GM23248 (cell line): ENCODE measurements at places on chromosomes 7 and 10.
A peak's percentile ranks its signal among the peaks of the same experiment; 100 is the strongest.

- DNase-seq = no peak
Observed at GRCh38 chr10:121049489-121049888, 198.3 kb downstream of the WDR11 start.

GRCh38 chr7:68629-69028, 123.7 kb upstream of the FAM20C start:
- peak; percentile 70 for DNase-seq

DNA sequence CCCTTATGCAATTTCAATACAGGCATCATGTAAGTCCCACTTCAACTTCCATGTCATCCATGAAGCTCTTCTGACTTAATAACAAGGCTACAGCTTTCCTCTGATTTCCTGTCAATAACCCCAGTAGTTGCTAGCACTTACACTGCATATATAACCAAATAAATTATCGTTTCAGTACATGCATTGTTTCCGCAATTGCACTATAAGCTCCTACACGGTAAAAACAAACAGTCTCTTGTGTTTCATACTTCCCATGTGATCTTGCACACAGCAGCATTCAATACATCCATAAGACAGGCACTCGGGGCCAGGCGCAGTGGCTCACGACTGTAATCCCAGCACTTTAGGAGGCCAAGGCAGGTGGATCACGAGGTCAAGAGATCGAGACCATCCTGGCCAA, 41.4 kb downstream of the FBXW4 start:
- no peak for DNase-seq

DNA sequence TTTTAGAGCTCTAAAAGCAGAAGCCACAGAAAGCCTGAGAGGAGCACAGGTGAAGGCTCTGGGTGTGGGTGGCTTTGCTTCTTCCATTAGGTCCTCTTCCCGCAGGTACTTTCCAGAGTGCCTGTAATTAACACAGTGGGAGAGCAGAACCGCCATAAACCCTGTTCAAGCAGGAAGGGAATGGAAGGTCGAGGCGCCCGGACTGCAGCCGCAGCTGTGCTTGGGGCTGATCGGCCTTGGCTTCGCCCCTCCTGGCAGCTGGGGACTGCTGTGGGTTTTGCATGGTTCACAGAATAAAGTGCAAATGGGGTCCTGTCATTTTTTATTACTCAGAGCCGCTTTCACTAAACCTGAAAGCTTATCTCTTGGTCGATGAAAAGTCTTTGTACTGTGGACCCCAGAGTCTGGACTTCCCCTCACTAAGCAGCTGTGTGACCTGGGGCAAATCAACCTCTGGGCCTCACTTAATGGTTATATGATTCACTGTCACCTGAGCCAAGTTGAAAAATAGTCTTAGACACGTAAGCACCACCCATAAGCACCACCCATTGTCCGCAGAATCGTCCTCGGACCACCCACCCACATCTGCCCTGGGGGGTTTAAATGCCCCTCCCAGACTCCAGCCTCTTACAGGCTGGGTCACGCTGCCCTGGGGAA, 100.9 kb downstream of the XRCC2 start:
- no peak for DNase-seq

- DNase-seq = peak; percentile 46
Observed at GRCh38 chr10:71621231-71622153, 98.1 kb downstream of the C10orf105 start.

DNA sequence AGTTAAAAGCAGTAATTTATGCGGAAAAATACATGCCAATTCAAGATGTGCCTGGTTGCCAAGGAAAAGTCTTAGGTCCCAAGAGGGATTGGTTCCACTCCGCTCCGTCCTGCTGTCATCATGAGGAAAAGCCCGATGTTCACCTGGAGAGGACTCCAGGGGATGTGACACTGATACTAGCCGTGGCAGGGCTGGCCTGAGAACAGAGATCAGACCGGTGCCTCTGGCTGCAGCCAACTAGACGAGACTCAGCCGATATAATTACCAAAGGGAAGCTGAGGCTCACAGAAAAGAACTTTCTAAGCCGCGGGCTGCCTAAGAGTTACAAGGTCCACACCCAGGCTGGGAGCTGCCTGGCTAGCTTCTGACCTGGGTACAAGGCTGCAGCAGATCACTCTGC, 81.3 kb upstream of the UNC5B start:
- DNase-seq = no peak

DNA sequence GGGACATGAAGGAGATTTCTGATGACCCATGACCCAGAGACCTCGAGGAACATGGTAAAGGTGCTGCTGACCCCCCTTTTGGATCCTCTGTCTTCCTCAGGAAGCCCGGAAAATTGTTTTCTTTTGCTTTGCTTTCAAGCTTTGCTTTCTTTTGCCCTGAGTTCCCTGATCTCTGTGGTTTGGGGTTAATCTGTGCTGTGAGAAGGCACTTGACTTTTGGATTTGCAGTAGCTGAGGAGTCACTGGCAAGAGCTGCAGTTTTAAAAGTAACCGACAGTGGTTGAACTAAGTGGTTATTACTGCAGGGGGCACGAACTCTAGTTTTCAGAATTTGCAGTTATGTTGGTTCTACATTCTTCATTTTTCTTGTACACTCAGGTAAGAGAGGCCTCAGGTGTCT, 53.0 kb downstream of the PDZD8 start:
- no peak for DNase-seq

- no peak for DNase-seq
Observed at GRCh38 chr10:86292462-86293395, 73.9 kb downstream of the GRID1 start.

- DNase-seq = no peak
Observed at GRCh38 chr7:139560678-139561077, 37.2 kb downstream of the CLEC2L start.

DNA sequence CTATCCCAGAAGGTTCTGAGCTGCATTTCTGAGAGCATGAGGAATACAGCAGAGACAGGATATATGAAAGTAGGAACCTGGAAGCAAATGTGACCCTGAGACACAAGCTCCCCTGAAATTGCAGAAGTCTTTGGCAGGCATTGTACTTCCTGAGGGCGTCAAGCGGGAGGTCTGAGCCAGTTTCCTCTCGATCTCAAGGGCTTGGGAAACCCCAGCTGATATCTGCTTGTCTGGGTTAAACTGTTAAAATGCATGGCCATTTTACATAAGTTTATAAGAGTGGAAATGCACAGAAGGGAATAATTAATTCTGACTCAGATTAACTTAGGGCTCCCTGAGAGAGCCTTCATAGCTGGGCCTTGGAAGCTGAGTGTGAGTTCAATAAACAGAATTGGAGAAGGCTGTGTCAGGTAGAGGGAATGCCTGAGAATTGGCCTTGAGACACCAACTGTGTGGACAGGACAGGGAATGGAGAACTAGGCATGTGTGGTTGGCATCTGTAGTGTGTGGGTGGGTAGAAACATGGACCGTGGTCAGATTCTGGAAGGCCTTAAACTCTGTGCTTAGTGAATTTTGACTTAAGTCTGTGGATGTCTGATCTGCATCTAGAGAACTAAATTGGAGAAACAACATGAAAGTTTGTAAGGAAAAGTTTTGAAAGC, 53.3 kb downstream of the WIPF3 start:
- DNase-seq = peak; percentile 30

DNA sequence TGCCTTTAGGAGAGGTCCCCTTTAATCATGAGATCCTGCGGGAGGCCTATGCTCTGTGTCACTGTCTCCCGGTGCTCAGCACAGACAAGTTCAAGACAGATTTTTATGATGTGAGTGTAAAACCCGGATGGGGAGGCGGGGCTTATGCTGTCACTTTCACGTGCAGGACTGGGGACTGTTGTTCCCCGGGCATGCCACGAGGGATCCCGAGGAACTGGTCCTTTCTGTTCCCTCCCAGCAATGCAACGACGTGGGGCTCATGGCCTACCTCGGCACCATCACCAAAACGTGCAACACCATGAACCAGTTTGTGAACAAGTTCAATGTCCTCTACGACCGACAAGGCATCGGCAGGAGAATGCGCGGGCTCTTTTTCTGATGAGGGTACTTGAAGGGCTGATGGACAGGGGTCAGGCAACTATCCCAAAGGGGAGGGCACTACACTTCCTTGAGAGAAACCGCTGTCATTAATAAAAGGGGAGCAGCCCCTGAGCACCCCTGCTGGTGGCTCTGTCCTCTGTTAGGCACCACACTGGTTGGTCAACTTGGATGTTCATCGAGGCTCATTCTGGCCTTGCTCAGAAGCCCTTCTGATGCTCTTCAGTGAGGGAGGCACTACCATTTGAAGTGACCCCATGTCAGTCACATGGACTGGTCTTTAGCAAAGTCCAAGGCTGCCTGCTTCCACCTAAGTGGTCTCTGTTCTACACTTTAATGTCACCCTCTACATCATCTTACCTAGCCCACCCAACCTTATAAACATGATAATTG, 2.8 kb downstream of the COPS6 start:
- DNase-seq = peak; percentile 47

DNA sequence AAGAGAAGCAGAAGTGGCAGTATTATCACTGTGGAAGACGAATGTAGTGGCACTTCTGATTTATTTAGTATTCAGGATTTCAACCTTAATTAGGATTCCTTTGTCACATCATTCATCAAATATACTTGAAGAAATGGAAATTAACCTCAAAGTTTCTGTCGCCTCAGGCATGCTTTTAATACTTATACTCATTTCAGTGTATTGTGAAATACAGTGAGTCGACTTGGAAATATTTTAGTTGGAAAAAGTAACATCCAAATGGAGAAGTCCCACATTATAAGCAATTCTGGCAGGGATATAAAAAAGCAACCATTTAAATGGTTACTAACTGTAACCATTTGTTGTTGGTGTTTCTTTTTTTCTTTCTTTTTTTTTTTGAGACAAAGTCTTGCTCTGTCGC, 648.8 kb downstream of the ARL4A start:
- peak; percentile 72 for DNase-seq

- DNase-seq = no peak
Observed at GRCh38 chr7:25495342-25496250, 267.3 kb upstream of the NPVF start.

DNA sequence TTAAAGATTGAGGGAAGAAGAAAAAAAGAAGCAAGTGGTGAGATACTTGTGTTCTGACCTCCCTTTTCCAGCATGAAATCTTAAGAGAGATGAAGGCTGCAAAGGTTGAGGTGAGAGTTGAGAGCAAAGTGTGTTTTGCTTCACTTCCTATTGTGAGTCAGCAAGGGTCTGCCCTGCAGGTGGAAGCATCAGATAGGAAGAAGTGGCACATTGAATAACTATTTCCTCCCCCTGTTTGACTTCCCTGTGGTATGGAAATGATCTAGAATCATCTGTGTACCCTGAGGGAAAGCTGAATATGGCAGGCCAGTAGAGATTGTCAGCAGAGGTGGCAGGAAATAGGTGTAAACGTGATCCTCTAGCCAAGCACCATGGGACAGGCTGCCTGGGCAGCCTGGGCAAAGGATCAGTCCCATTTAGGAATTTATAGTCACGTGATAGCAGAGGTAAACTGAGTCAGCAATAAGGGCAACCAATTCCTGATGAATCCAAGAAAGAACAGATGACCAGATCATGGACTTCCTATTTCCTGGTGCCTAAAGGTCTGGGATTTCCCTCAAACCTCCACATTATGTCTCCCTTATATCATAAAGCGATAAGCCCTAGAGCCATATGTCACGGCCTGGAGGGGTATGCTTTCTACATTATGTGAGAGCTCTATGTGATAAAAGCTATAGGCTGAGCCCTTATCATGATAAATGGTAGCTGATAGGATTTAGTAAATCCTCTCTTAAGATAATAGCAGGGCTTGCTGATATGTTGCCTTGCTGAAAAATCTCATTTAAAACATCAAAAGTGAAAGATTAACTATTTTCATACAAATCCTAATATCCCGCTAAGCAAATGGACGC, 287.0 kb downstream of the MDFIC start:
- no peak for DNase-seq

GRCh38 chr7:12719141-12719919, 31.9 kb downstream of the ARL4A start:
- DNase-seq = peak; percentile 82

DNA sequence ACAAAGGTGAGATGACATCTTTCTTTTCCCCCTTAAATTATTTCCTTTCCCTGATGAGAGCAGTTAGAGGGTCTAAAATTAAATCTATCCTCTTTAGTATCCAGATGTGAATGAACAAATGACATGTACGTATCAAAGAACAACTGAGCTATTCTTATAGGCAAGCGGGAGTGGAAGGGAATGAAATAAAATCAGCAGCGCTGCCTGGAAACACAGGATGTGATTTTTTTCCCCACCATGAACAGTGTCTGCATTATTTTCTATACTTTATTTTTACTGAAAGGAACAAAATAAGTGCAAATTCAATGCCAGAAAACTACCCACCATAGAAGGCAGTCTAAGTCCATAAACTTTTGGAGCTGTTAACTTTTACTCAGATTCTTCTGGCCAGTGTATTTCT, 40.6 kb downstream of the SLC26A4 start:
- no peak for DNase-seq

- DNase-seq = no peak
Observed at GRCh38 chr10:103736763-103737162, 118.6 kb downstream of the SH3PXD2A start.

DNA sequence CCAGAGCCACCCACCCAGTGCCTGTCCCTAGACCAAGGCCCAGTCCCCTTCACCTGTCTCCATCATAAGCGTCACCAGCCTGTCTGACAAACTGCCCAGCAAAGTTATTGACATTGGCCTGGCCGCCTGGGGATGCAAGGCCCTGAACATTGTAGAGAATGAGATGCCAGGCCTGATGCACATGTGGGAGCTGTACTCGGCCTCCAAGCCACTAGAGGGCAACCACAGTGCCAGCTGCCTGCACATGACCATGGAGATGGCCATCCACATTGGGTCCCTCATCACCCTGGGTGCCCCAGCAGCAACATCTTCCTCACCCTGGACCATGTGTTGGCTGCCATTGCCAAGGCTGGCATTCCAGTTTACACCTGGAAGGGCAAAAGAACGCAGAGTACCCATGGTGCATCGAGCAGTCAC, 63.7 kb upstream of the ANTXRL start:
- no peak for DNase-seq

GRCh38 chr7:64687249-64687648, 21.3 kb downstream of the ZNF107 start:
- no peak for DNase-seq

- no peak for DNase-seq
Observed at GRCh38 chr10:98431016-98431415, 15.7 kb downstream of the HPS1 start.

- DNase-seq = no peak
Observed at GRCh38 chr10:124565565-124566221, 104.1 kb downstream of the LHPP start.

- no peak for DNase-seq
Observed at GRCh38 chr10:92657024-92657423, 32.7 kb upstream of the HHEX start.

GRCh38 chr7:28517206-28517605, 104.9 kb downstream of the CREB5 start:
- no peak for DNase-seq

- no peak for DNase-seq
Observed at GRCh38 chr10:112896273-112896672, 53.8 kb upstream of the TCF7L2 start.
